Mucosa of gallbladder (tissue), 1 donor: ENCODE measurements at places on chromosomes 16 and 17. TPM values are rescaled to one million over a fixed set of nuclear protein-coding genes. Genes with fewer than 3 reads are reported as not detected.

GRCh38 chr17:17388657-17389496, 85.7 kb downstream of the NT5M start:
- no peak for DNase-seq

GRCh38 chr16:52557236-52557635, 10.3 kb upstream of the TOX3 start:
- peak; percentile 45 for DNase-seq

DNA sequence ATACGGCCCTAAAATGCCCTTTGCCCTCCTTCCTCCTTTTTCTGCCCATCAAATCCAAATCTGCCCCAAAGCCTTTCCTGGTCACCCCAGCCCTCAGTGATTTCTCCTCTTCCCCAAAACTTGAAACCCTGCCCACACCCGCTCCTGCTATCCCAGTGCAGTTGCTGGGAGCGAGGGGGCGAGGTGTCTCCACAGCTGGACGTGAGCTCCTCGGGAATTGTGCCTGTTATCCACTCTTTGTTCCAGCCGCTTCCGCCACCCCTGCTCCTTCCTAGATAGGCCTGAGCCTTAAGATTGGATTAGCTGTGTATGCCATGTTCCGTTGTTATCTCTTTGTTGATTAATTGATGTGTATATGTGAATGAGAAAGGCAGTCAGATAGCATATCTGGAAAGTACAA, 2.6 kb upstream of the KRT35 start:
- no peak for DNase-seq

DNA sequence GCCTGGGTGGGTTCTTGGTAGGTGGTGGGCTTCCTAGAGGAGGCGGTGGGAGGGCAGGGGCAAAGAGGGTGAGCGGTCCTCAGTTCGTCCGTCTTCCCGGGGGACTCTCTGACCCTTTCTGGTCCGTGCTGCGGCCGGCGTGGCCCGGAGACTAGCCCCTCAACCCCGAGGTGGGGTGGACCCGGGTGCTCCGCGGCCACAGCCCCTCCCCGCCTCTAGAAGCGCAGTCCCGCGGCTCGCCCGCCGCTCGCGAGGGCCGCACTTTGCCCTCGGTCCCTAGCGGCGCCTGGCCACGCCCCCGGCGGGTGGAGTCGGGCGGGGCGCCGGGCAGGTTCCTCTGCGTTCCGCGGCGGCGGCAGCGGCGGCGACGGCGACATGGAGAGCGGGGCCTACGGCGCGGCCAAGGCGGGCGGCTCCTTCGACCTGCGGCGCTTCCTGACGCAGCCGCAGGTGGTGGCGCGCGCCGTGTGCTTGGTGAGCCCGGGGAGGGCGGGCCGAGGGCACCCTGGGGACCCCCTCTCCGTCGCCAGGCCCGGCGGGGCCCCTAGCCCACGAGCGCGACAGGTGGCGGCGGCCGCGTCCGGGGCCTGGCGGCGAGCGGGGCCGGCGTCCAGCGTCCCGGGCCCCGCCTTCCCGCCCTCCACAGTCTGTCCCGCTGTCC, at the start of gene SYNGR2:
Gene SYNGR2, plus strand, starts transcription at position 340 of the 661 bp plus-strand sequence. Its CDS starts 36 bp downstream, at position 376.
- peak; percentile 81 for DNase-seq

- DNase-seq: no peak
Measured at GRCh38 chr17:8144401-8145231, 7.6 kb downstream of the PER1 start.

GRCh38 chr16:78005881-78006280, 16.5 kb upstream of the CLEC3A start:
- no peak for DNase-seq

GRCh38 chr17:60335289-60335688, 56.6 kb downstream of the USP32 start:
- DNase-seq: no peak

DNA sequence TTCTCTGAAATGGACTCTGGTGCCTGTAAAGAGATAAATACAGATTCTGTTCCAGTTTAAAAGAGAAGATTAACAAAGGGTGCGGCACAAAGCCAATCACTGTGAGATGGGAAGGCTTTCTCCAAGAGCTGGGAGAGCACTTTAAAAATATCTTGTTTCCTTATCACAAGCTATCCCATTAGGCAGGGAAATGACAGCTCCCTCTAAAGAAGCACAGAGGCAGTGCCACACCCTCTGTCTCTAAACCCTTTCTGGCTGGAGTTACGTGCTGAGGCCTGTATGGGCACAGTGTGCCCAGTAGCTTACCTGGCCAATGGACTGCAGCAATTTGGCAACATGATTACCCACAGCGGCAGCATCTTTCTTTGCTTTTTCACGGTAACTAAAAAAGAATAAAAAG, 9.0 kb upstream of the TERB1 start:
- DNase-seq: no peak

- DNase-seq: no peak
Measured at GRCh38 chr17:50301891-50302584, 27.8 kb downstream of the TMEM92 start.

DNA sequence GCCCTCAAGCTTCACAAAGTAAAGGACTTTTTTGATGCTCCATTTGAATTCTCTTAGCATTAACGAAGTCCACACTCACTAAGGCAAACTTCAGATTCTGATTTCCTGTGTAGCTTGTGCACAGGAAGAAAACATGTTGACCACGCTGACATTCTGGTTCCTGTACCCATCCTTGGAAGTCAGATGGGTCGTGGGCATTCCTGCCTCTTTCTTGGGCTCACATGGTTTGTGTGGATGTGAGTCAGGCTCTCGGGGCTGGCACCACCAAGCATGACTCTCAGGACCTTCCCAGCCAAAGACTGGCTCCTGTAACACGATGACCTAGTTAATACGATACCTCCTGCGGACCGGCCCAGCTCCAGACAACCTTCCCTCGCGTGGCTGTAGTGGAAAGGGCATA, 32.8 kb downstream of the ARSG start:
- no peak for DNase-seq

DNA sequence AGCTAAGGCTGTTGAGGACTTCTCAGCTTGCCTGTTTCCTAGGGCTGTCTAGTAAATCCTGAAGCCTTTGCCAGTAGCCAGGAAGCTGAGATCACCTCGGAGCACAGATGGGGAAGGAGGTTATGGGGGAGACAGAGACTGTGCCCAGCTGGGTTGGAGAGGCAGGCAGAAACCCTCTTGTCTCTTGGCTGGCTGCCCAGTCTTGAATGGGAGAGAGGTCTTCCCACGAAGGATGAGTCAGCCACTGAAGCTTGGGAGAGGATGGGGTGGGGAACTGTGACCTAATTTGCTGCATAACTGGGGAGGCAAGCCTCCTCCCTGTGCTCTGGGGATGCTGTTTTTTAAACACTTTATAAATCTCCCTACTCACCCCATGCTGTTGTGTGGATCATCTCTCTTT, 69.8 kb downstream of the SHISA9 start:
- peak; percentile 42 for DNase-seq

DNA sequence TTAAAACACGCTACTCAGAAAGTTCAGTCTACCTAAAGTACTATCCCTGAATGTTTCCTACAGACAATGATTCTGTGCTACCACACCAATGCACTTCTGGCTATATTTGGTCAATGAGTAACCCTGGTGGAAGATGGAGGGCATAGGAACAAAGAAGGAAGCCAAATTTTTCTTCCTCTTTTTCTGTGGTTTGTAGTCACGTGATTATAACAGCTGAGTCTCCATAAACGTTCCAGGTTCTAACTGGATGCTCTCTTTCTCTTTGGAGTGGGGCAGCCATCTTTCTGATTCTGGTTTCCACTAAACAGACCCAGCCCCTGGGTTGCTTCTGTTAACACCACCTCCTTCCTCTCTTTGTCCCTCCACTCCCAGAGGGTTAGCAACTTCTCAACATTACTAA, 274.9 kb downstream of the CDH11 start:
- no peak for DNase-seq

DNA sequence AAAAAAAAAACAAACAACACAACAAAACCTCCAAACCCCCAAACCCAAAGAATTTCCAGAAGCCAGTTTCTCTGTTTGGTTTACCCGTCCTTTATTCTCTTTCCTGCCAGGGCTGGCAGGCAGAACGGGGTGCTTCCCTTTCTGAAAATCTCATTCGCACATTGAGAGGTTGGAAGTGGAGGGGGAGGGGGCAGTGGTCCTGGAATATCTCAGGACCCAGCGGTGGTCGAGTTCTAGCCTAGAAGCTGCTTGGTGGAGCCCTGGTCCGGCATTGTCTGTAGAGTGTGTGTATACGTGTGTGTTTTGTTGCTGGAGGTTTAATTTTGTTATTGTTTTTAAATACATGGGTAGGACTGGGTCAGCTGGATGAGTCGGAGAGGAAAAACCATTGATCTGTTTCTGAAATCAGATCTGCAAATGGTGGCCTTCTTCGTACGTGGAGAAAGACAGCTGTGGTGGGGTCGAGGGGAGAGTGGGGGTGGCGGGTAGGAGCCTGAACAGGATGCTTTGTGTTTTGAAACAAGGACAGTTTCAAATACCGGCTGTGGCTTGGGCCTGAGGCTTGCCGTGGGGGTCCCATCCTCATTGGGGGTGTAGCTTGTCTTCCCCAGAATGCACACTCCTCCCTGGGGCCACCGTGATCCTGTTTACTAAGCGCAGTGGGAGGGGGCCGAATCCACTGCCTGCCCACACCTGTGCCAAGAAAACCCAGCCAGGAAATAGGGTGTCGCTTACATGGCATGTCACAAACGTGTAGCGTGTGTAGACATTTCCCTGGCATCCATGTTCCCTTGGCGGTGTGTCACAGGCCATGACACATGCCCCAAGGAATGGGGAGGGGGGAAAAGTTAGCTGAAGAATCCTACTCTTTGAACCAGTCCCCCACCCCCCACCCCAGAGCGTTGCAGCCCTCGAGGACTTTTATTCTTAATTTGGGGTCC, 1.6 kb downstream of the CMIP start:
- no peak for DNase-seq

DNA sequence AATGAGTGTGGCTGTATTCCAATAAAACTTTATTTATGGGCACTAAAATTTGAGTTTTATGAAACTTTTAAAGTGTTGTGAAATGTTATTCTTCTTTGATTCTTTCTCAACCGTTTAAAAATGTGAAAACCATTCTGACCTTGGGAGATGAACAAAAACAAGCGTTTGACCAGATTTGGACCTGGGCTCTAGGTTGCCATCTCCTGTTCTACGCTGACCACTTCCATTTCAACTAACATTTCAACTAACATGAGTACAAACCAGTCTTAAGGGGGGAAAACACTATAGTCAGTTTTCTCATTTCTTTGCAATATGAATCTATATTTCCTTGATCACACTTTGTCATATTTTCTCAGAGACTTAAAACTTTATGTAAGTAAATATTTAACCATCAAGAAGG, 118.4 kb upstream of the IRX5 start:
- DNase-seq: no peak

GRCh38 chr17:21239680-21240368, 13.4 kb downstream of the NATD1 start:
- no peak for DNase-seq

GRCh38 chr17:31390748-31391495, 553 bp upstream of the RAB11FIP4 start:
- DNase-seq: no peak

The TEX14 gene
- total RNA-seq: 0.32 TPM

The CCL17 gene
- not detected for total RNA-seq

The KRTAP9-8 gene
- total RNA-seq: not detected

The CNTNAP4 gene
- total RNA-seq: not detected

The BAHCC1 gene
- 77.4 TPM for total RNA-seq

The PSMD11 gene
- total RNA-seq: 61.7 TPM

The HCFC1R1 gene
- total RNA-seq: 54.6 TPM

The CSH2 gene
- total RNA-seq: not detected
